ENCODE measurements at places on chromosomes 4 and X.

GRCh38 chr4:76781698-76782595, 116.0 kb downstream of the SOWAHB start:
- DNase-seq: no peak

DNA sequence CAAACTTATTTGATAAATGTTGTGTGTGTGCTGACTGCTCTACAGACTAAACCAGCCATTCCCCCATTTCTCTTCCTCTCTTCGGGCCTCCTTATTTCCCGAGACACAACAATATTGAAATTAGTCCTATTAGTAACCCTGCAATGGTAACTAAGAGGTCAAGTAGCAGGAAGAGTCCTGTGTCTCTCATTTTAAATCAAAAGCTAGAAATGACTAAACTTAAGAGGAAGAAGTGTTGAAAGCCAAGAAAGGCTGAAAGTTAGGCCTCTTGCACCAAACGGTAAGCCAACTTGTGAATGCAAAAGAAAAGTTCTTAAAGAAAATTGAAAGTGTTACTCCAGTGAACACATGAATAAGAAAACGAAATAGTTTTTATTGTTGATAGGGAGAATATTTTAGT, 357.8 kb upstream of the SLC7A11 start:
- no peak for DNase-seq

DNA sequence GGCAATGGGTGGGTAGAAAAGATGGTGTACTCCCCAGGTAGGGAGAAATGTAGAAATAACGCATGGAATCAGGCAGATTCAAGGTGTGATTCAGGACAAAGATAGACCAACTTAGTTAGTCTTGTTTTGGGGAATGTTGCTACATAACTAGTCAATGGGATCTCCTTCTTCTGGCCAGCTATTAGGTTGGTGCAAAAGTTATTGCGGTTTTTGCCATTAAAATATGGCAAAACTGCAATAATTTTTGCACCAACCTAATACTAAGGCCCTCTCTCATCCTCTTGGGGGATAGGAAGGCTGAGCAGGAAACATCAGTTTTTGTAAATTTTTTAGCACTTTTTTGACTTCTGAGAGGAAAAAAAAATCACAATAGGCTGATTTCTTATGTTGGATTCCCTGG, 23.2 kb downstream of the CYBB start:
- no peak for DNase-seq

DNA sequence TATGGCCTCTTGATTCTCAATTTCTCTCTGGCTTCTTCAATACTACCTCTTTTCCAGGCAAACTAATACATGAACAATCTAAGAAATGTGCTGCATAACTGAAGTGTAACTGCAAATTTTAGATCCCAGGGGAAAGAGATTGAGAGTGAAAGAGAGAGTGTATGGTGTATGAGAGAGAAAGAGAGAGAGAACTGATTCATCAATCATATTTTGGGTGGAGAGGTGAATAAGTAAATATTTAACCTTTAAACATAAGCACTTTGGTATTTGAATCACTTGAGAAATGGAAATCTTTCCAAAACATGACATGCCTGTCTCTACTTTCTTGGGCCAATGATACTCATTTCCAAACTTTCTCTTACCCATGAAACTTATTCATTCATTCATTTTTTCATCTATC, 147.2 kb upstream of the DIPK2B start:
- no peak for DNase-seq

- no peak for DNase-seq
These were observed 1.5 kb upstream of the PTCHD1 start for GRCh38 chrX:23332888-23333821.

DNA sequence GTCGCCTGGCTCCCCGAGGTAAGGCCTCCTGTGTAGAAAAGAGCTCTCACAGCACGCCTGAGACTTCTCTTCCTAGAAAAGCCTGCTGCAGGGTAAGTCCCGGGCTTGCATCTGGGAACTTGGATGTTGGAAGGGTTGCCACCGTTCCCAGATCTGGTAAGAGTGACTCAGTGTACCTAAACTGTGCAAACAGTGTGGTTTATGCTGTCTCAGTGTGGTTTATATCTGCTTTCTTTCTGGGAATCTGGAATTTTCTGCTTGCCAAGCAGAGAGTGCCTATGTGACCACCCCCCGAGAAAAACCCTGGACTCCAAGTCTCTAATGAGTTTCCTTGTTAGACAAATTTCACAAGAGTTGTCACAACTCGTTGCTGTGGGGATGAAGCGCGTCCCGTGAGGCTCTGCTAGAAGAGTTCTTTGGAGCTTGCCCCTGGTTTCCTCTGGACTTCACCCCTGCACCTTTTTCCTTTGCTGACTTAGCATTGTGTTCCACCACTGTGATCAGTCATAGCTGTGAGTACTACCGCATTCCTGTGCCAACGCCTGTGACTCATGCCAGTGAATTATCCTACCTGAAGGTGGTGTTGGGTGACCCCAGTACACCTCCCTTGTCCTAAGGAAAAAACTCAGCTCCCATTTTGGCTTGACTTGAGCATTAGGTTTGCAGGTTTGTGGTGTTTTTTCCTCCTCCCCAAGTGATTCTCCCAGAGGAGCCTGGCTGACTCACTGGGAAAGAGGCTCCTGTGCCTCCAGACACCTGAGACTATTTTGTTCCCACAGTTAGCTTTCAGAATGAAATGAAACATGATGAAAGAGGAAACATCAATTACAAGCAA, 14.5 kb downstream of the SLC2A9 start:
- no peak for DNase-seq

- DNase-seq: no peak
These were observed 88.8 kb upstream of the ESX1 start for GRCh38 chrX:104343428-104344129.

GRCh38 chrX:18377796-18378195, 23.3 kb upstream of the SCML2 start:
- DNase-seq: no peak

GRCh38 chr4:40915318-40916217, 165.8 kb downstream of the NSUN7 start:
- no peak for DNase-seq

- no peak for DNase-seq
These were observed 285.9 kb downstream of the ARHGAP10 start for GRCh38 chr4:148017801-148018200.

GRCh38 chr4:182776376-182777105, 140.6 kb downstream of the DCTD start:
- DNase-seq: no peak

DNA sequence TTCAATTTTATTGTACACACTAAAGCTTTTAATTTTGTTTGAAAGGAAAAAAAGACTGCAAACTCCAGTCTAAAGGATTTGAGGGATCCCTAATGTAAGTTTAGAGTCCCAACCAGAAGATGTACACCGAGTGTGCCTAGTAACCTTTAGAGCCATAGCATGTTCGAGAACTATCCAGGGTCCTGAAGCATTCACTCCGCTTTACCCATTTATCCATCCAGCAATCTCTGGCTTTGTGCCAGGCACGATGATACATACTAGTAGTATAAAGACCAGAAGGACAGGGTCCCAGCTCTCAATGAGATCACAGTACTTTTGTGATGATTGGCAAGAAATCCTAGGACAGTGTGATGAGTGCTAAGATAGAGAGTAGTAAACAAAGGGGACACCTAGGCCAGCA, 168.7 kb downstream of the STK32B start:
- no peak for DNase-seq

- DNase-seq: no peak
These were observed 292.6 kb upstream of the KLF3 start for GRCh38 chr4:38371391-38371851.

DNA sequence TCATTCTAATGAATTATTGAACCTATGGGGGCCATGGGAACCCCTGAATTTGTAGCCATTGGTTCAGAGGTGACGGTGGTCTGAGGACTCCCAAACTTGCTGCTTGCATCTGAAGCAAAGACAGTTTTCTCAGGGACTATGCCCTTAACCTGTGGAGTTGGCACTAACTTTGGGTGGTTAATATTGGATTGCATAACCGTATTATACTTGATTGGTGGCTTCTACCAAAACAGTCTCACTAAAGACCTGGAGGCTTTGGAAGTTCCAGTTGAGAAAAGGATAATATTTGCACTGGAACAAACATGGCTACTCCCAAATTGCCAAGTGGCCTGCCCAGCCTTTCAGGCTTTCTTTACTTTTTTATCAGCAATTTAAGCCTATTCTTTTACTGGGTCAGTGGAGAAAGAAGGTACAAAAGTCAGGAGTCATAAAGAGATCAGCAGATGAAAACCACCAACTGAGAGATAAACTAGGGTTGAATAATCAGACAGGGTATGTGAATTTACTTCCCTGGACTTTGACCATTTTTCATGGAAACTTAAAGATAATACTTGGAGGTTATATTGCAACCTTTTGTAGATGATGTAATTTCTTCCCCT, 7.9 kb upstream of the KLHL8 start:
- no peak for DNase-seq

- DNase-seq: no peak
These were observed 489.7 kb downstream of the PCDH10 start for GRCh38 chr4:133638751-133639150.

GRCh38 chrX:103464072-103464773, 55.1 kb downstream of the RAB40A start:
- DNase-seq: no peak

DNA sequence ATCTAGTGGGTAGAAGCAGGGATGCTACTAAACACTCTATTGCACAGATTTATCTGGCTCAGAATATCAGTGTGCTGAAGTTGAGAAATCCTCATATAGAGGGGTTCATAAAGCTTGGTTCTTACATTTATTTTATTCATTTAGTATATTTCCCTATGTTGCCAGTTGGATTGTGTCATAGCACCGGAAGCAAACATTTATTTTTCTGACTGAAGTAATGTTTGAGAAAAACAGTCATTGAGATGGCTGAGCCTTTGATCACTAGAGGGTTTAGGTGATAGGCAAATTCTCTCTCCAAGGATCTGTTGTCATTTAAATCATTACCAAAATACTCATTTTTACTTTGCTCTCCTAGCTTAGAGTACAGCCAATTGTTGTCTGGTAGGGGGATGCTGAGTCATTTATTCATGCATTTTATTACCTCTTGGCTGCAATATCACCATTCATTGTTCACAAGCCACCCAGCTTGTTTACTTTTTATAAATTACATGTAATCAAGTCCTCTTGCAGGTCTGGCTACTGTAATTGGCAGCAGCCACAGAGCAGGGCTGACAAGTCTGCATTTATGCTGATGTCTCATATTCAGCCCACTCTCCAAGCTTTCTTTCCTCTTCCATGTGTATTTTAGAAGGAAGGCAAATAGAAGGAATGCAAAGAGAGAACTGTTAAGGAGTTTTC, 15.2 kb downstream of the GAB1 start:
- no peak for DNase-seq

DNA sequence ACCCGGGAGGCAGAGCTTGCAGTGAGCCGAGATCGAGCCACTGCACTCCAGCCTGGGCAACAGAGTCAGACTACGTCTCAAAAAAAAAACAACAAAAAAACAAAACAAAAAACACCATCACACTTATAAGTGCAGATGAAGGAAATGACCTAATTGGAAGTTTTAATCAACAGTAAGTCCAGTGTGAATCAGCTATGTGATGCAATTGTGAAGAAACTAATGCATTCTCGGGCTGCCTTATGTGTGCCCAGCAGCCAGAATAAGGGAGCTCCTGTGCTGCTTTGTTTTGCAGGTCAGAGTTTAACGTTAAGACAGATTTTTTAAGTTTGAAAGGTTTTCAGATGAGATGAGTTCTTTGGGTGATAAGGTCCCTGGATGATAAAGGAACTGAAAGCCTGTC, 10.8 kb downstream of the DAPP1 start:
- no peak for DNase-seq

GRCh38 chr4:12692815-12693214, 791.3 kb downstream of the RAB28 start:
- no peak for DNase-seq

DNA sequence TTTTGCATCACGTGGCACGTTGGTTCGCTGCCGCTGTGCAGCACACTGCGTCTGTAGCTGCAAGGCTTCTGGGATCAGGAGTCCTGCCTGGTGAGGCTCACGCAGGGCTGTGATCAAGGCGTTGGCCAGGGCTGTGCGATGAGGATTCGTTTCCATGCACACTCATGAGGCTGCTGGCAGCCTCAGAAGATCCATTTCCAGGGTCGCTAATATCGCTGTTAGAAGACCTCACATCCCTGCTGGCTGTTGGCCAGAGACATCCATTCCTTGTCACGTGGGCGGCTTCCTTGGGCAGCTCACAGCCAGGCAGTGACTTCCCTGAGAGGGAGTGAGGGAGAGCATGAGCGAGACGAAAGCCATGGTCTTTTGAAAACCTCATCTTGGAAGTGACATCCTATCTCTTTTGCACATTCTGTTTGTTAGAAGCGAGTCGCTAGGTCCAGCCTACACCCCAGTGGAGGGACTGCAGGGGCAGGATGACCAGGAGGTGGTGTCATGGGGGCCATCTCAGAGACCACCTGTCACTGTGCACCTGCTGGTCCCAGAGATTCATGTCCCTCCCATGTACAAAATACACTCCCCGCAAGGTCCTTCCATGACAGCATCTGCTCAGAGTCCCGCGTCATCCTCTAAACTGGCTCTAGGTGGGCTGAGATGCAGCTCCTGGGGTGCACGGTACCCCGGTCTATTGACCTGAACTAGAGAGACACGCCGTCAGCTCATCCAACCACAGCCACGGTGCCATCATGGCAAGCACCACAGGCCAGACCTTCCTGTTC, 12.2 kb downstream of the RGS12 start:
- DNase-seq: no peak

DNA sequence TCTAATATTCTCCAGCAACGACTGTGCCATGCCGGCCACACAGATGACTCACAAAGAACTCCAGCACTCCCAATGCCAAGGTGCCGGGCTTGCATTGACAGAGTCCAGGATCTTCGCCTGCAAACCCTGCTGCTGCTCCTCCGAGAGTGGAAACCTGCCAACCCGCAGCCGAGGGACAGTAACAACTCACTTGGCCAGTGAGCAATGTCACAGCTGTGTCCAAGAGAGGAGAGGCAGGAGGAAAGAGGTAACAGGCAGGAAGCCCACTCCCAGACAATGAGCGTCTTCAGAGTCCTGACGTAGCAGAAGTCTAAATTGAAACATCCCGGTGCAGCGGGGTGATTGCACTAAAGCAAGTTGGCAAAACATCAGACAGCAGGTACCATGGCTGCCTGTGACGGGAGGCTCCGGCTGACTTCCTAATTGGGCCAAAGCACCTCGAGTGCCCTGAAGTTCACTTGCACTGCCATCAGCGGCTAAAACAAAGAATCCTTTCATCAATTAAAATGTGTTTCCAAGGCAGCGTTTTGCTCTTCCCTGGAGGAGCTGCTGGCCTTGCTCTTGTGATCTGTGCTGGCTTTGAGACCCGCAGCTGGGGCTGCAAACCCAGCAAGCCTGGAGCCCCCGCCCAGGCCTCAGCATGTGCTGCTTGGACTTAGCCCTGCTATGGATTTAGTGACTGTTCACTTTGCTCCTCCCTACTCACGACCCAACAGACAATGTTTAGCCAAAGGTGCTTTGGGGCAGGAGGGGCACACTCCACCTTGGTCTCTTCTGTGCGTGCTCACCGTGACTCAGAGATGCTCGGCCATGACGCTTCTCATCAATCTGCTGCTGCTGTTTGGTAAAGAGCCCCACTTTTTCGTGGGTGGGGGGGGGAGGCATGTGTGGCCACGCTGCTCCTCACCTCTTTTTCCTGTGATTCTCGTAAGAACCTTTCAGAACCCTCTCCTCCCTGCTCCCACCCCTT, 36.5 kb downstream of the DCTD start:
- DNase-seq: no peak

All from stimulated activated CD8-positive, alpha-beta memory T cell treated with anti-CD3 and anti-CD28 coated beads, Interleukin-15, amount 100 ng/mL, for 24 hours (primary cell).